ENCODE measurements at places on chromosomes 16 and 17.

GRCh38 chr16:76193906-76194615 is 83.1 kb upstream of the CNTNAP4 start:
- DNase-seq, result no peak

DNA sequence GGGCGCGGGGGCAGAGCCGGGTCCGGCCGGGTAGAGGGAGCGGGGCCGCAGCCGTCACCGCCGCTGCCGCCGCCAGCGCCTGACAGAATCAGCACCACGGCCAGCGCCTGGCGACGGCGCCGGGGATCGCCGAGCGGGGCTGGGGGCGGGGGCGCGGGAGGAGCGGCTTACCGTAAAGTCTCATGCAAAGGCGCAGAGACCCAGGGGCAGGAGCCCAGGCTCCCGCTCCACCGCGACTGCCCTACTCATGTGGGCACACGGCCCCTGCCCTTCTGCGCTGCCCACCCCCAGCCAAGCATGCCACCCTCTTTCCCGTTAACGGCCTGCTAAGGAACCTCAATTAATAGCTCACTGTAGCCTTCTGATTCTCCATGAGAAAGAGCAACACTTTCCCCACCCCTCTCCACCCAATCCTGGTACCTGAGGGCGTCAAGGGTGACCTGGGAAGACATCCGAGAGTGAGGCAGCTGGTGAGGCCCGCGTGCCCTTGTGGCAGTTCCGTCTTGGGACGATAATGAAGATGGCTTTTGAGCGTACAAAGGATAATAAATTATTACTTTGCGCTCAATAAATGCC is at the start of gene SEZ6:
Gene SEZ6, minus strand, starts transcription at position 98 of the 576 bp plus-strand sequence. CDS start 164 bp downstream, outside the sequence.
- DNase-seq, result peak; percentile 40

DNA sequence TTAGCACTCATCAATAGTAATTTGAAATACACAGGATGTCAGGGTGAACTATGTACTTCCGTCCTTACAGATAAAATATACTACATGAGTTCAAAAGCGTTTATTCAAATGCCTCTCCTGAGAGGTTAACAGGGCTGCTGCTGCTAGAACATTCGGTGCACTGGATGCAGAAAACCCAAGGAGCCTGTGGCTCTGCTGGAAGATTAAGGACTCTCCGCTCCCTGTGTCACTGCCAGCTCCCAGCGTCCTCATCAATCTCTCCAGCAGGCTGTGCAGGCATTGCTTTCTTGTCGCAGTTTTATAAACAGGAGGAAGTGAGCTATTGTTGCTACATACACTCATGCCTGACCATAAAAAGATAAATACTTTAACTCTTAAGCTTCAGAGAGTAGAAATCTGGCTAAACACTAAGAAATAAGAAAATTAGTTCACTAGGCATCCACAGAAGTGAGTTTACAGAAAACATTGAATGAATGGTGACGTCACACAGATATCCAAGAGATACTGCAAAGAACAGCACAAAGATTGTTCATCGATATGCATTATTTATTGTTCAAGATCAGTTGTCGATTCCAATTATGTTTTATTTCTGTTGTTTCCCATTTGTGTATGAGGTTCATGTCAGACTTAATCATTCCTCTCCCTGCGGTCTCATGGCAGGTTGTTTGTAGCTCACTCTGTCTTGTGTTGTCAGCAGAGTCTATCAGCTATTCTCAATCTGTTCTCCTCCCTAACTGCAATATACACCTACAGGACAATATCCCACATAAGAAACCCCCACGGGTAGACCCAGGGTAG is 127.9 kb upstream of the MON1B start:
- no peak for DNase-seq

DNA sequence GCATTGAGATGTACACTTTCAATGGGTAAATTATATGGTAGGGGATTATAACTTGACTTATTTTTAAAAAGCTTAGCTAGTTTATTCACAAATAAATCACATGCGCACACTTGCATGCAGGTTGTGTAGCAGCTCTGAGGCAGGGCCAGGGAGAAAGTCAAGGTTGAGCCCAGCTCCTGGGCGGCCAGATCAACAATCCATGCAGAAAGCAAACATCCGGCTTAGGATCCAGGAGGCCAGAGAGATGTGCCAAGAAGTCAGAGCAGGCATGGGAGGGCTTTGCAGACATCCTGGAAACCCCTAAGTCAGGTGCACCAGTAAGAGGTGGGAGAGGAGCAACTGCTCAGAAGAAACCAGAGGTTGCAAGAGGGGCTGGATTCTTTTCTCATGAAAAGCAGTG is 186.5 kb downstream of the AXIN2 start:
- no peak for DNase-seq

GRCh38 chr16:4695473-4696171 is 2.3 kb downstream of the NUDT16L1 start:
- no peak for DNase-seq

- DNase-seq, result no peak
These were observed 167.2 kb downstream of the CYB561 start for GRCh38 chr17:63278728-63279442.

DNA sequence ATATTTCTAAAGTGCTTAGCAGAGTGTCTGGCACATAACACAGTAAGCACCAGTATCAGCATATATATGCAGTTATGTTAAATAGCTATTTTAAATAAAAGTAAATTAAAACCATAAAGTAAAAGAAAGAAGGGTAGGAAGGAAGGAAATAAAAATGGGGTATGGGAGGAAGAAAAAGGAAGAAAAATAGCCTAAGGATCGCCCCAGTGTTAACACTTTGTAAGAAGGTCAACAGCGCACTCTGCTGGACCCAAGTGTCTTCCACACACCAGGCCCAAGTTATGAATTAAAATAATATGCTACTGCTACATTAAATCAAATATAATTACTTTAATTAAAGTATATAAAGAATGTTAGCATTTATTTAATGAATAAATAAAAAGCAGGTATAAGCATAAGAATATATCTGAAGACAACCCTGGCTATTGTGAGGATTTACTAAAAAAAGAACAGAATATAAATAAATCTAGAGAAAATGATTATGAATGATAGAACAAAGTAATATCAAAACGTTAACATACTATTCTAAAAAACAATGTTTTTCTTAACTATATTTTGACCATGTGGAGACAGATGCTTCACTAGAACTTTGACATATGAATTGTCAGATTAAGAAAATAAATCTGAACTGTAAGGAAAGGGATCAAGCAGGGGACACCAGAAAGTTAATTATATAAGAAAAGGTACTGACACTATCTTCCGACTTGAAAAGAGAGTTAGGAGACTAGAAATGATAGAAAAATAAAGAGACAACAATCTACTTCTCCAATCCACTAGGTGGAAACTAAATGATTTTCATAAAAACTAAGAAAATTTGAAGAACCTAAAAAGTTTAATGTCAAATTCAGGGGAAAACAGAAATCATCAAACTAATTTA is 25.9 kb downstream of the BRIP1 start:
- peak; percentile 85 for DNase-seq

DNA sequence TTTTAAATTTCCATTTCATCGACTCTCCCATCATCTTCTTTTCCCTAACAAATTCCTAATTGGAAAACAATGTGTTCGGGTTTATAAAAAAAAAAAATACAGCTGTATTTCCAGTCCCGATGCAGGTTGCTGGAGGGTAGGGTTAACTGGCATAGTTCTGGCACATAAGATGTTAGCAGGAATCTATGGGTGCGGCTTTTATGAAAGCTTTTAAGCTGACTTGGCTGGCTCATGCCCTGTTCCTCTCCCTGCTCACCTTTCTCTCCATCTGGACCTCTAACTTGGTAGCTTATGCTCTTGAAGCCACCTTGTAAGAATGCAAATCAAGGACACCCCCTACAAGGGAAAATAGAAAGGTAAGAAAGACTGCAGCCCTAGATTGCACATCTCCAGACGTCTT is 33.2 kb upstream of the KCNJ2 start:
- DNase-seq, result peak; percentile 17

- DNase-seq, result no peak
These were observed 10.6 kb upstream of the HNF1B start for GRCh38 chr17:37755455-37755854.

GRCh38 chr17:69401251-69401650 is 13.2 kb upstream of the MAP2K6 start:
- DNase-seq, result peak; percentile 32

DNA sequence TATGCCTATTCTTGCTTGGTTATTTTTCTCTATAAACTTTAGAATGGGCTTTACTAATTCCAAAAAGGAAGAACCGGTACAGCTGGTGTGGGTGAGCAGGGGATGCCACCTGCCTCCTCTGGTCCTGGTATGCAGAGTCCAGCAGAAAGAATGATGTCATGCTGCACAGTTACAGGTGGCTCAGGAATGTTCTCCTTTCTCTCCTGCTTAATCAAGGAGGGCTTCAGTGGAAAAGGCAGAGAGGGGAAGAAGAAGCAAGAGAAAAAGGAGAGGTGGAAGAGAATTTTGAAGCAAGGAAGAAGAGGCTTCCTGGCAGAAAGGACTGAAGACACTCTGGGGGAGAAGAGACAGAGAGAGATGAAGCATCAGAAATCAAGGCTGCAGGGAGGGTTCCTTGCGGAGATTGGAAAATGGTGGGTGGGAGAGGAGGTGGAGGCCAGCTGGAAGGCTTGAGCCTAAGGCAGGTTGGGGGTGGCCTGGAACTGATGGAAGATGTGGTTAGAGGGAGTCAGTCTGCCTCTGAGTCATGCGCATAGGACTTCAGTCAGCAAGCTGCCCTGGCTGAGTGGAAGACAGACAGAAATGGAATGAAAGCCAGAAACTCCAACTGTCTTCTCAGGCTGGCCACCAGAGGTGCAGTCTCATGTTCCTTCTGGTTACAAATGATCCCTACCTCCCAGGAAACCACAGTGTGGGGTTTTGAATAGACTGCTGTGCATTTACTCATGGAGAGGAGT is 64.6 kb upstream of the CRHR1 start:
- peak; percentile 97 for DNase-seq

- DNase-seq, result no peak
These were observed 5.0 kb downstream of the ZNF689 start for GRCh38 chr16:30605158-30605557.

DNA sequence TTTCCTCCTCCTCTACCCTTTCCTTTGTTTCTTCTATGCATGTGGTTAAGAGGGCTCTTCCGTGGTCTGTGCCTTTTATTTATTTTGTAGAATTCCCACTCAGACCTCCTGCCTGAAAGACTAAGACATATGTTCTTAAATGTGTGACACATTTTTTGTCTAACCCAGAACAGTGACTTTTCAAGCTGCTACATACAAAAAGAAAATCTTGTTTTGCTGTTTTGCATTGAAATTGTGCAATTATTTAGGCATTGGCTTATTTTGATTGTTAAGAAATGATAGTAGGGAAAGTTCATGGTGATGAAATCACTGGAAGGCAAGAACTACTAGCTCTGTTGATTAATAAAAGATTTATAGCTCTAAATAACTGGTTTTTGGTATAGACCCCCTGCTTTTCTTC is 76.8 kb downstream of the TUBD1 start:
- DNase-seq, result no peak

- peak; percentile 35 for DNase-seq
These were observed 41.7 kb downstream of the SMPD3 start for GRCh38 chr16:68406458-68407152.

DNA sequence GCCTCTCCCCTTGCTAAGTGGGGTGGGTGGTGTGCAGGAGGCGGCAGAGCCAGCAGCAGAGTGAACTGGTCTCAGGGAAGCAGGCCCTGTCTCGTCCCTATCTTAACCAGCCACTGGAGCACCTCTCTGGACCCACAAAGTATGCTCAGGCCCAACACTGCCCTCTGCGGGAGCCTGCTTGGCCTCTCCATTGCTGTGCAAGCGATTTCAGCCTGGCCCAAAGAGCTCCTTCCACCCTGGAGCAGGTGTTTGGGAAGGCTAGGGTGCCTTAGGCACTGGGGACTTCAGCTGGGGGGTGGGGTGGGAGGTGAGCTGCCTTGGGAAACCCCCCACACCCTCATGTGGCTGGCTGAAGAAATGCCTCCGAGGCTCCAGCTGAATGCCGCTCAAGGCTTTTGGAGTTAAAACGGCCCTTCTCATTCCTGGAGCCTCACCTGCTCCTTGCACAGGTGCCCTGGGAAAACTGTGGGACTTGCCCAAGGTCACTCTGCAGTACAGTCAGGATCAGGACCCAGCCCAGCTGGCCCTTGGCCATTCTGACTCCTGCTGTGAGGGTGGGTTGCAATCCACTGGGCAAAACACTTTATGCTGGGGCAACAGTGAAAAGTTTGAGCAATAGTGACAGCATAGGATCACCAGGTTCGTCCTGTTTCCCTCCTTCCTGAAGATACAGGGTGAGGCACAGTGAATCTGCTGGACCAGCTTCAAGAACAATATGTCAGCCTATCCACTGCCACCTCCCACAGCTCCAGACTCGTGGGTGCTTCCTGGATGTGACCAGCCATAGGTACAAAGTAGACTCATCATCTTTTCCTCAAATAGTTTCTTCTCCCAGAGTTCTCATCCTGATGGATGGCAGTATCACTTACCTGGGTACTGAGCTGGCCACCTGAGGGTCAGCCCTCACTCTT is 5.9 kb upstream of the UBE2O start:
- DNase-seq, result peak; percentile 86

DNA sequence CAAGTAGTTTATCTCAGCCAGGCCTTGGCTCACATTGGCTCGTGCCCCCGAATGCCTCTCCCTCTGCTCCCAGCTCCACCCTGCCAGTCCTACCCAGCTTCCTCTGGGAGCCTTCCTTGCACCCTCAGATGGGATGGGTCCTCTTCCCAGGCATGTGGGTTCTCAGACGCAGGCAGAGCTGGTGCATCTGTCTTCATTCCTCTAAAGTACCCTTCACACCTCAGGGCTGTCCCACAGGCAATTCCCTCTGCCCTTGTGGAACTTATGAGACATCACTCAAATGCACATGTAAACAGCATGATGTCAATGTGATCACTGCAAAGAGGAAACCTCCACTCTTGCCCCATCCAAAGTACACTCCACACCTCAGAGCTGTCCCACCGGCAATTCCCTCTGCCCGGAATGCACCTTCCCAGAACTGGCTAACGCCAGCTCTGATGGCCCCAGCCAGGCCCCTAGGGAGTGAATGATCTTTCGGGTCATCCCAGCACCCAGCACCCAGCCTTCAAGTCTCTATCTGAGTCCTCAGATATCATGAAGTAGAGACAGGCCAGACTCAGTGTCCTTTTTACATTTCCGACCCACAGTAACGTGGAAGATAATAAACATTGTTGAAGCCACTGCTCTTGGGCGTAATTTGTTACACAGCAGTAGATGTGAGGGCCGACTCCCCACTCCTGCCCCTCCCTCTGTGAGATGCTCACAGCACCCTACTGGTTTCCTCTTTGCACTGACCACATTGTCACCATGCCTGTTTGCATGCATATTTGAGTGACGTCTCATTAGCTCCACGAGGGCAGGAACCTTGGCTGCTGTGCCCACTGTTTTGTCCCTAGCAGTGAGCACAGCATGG is 85.4 kb downstream of the N4BP1 start:
- peak; percentile 48 for DNase-seq

All from PC-3 (cell line).